Activated CD4-positive, alpha-beta memory T cell treated with anti-CD3 and anti-CD28 coated beads, Interleukin-2, amount 10 ng/mL, durations not matched to agents 7 days and 5 days (primary cell): ENCODE measurements at places on chromosomes 12 and 14. TPM values are rescaled to one million over a fixed set of nuclear protein-coding genes. Genes with fewer than 3 reads are reported as not detected.

Gene TGM1
- 4.4 TPM for total RNA-seq

Gene ACSS3
- total RNA-seq, result not detected

Gene SPSB2
- total RNA-seq, result 11.2 TPM

Gene TTC7B
- 9.5 TPM for total RNA-seq

Gene SRSF5
- 368 TPM for total RNA-seq

Gene AICDA
- not detected for total RNA-seq

Gene FAM186B
- not detected for total RNA-seq

Gene C12orf54
- not detected for total RNA-seq

Gene AVPR1A
- total RNA-seq, result not detected

Gene PLEKHD1
- total RNA-seq, result 0.13 TPM

Gene GALNT8
- 2.0 TPM for total RNA-seq

Gene SLIRP
- 56.4 TPM for total RNA-seq

Gene SYNDIG1L
- not detected for total RNA-seq

Gene LRRC74A
- not detected for total RNA-seq

Gene CLEC2A
- not detected for total RNA-seq

Gene LRFN5
- total RNA-seq, result not detected

Gene NKX2-8
- not detected for total RNA-seq

Gene GYS2
- total RNA-seq, result not detected

Gene RPL10L
- total RNA-seq, result not detected

Gene CPSF6
- 91.6 TPM for total RNA-seq

Gene MDGA2
- total RNA-seq, result not detected

Gene GRIP1
- 0.35 TPM for total RNA-seq

Gene NPFF
- not detected for total RNA-seq

Gene CMTM5
- not detected for total RNA-seq

Gene CIDEB
- 39.6 TPM for total RNA-seq

Gene OTX2
- total RNA-seq, result not detected

Gene BCL11B
- total RNA-seq, result 81.7 TPM

Gene EXD2
- 5.3 TPM for total RNA-seq

Gene CCDC177
- not detected for total RNA-seq
